ENCODE measurements at places on chromosomes 5 and 9.

- DNase-seq = no peak
Measured at GRCh38 chr9:127144670-127145445, 22.4 kb upstream of the ANGPTL2 start.

GRCh38 chr9:89356782-89357181, 38.5 kb downstream of the SECISBP2 start:
- DNase-seq = no peak

DNA sequence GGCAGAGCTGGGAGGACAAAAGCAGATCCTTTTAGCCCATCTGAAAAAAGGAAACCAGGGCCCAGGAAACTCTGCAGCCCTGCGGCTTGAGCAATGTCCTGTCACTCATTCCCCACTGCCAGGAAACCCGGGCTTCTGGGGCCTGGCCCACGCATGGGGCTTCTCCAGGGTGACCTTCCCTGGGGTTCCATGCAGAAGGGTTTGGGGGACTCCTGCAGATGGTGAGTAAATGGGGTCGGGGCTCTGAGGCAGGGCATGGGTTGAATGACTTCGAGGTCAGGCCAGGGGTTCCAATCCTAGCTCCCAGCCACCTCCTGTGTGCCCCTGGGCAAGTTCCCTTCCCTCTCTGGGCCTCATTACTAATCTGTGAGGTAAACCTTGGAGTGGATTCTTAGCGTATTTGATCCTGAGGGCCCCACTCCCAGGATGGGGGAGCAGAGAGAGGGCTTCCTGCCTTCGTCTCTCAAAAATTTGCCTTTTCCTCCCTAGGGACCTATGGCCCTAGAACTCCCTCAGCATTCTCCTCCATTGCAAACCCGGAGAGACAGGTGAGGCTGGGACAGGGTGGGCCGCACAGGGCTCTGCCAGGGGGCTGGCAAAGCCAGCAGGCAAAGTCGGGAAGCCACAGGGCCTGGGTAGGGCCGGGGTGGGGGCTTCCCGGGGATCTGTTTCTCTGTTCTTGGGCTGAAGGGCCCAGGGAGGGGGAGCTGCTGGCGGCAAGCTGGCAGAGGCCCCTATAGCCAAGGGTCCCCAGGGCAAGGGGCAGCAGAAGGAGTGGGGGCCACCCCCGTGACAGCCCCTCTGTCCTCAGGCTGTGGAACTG, 25.8 kb downstream of the ADGRD2 start:
- DNase-seq = no peak

GRCh38 chr9:13020146-13021040, 245.6 kb downstream of the LURAP1L start:
- DNase-seq = no peak

- no peak for DNase-seq
Measured at GRCh38 chr5:123752552-123753179, 240.7 kb downstream of the CSNK1G3 start.

- no peak for DNase-seq
Measured at GRCh38 chr5:150461231-150461630, 11.7 kb upstream of the RPS14 start.

GRCh38 chr9:77885104-77885672, 146.4 kb downstream of the GNAQ start:
- DNase-seq = no peak

- no peak for DNase-seq
Measured at GRCh38 chr9:90838098-90838497, 36.5 kb downstream of the SYK start.

DNA sequence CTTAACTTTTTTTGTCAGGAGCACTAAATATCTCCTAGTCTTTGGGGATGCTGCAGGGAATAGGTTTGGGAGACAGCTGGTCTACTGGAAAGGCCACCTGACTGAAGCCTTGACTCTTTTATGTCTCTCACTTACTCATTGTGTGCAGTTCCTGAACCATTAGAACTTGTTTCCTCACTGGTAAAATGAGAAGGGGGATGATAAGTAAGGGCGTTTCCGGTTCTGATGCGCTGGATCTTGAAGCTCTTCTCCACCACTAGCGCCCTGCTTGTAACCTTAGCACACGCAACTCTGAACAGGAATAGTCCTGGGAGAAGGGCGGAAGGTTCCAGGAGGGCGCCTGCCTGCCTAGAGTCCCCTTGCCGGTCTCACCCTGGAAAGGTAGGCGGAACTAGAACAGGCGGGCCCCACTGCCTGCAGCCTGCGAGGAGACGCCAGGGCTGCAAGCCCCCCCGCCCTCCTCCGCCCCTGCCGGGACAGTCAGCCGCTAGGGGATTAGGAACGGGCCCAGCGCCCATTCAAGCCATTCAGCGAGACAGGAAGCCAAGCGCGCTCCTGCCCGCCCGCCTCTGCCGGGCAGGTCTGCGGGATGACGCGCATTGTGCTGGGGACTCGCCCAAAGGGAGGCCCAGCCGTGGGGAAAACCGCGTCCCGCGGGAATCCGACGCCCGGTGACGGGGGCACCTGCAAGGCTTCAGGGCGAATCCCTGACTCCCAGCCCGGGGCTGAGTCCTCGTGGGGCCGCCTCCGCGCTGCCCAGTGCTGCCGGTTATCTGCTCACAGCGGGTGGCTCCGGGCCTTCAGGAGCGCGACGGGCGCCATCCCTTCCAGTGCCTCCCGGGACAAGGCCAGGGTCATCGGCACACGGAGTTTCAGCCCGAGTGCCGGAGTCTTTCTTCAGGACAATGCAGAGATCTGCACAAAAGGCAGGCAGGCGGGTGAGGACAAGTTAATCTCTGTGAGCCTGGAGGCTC, 44.0 kb upstream of the XPA start:
- peak; percentile 10 for DNase-seq

DNA sequence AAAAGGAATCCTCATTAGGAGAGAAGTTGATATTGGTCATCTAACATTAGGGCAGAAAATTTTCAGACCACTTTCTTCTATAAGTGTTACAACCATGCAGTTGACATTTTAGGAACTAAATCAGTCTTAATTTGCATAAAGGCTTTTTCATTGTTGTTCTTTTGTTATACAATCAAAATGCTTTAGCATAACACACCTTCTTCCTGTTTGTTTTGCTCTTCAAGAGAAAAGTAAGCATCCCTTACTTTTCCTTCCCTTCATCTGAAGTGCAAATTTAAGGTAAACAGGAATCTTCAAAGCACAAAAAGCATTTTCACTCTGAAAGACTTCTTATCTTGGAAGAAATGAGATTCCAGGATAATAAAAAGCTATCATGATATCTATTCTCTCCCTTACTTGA, 273.6 kb downstream of the PTPRD start:
- no peak for DNase-seq

DNA sequence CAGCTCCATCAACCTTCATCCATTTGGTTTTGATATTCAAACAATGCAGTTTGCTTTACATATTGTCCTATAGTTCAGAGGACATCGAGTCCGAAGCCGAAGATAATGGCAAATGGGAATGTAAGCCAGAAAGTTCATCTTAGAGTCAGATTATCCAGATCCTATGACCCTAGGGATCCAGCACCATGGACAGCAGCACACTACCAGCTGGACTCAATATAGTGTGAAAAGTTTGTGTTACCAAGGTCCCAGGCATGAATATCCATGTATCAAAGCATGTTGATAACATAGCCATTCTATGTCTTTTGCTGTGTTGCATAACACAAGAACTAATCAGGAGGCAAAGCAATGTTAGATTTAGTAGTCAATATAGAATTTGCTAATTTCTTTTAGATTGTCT, 46.3 kb downstream of the FSTL4 start:
- no peak for DNase-seq

DNA sequence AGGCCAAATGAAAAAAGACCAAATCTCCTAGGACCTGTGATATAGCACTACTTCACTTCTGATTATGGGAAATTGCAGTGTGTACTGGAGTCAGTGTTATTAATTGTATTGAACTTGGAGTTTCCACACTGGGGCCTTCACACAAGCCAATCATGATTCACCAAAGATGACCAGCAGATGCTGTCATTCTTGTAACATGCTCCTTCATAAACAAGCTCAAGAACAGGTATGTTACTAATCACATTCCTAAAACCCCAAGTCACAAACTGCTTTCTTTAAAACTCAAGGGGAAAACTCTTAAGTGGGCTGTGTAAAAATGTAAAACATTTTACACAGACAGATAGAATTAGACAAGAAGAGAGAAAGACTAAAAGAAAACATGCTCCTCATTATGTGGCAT, 5.6 kb downstream of the KLHL3 start:
- no peak for DNase-seq

Data from activated CD8-positive, alpha-beta memory T cell treated with anti-CD3 and anti-CD28 coated beads for 48 hours (primary cell).